ENCODE measurements at places on chromosomes 1 and 21. TPM values are rescaled to one million over a fixed set of nuclear protein-coding genes. Genes with fewer than 3 reads are reported as not detected.

DNA sequence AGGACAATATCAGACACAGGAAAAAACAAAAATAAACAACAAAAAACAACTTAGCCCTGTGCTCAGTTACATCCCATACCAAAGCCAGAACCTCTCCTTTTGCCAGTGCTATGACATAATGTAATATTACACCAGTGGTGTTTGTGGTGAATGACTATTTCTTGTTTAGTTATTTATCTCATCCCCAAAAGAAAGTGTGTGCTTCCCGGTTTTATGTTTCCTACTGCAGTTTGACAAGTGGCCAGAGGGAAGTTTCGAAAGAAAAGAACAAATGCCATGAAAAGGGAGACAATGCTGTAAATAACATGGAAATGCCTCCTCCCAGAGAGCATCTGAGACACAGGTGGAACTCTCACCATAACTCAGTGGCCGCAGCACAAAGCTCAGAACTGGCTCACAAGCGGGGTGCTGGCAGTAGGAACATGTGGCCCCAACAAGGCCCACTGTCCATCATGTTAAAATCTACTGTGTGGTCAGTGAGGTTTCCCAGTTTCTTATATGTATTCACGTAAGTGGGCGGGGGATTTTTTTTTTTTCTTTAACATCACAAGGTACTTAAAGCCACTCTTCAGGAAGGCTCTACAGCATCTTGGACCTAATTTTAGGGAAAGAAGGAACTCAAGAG, 158.2 kb downstream of the BARHL2 start:
- peak; percentile 45 for DNase-seq

DNA sequence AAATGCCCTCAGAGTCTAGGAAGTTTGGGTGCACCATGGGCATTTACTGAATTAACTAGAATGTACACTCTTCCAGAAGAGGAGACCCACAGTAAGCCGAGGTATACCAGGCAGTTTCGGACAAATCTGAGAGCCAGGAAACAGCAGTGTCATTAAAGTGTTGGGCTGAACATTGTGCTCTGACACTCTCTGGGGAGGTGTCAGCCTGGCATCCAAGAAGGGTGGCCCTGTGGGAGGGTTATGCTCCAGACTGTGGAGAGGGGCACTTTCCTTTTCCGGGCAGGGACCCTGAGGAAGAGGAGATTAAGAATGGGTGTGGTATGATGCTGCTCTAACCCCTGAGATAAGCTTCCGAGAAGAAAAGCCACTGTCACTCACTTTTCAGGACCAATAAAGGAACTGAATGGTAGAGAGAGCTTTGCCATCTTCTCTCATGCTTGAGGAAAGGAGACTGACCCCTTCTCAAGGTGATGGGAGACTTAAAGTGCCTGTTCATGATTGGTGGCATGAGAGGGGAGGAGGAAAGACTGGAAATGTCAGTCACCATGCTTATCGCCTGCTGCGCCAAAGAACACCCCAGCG, 98.2 kb downstream of the UCK2 start:
- DNase-seq: no peak

The HES2 gene
- total RNA-seq: not detected

The THAP3 gene
- total RNA-seq: 11.4 TPM

DNA sequence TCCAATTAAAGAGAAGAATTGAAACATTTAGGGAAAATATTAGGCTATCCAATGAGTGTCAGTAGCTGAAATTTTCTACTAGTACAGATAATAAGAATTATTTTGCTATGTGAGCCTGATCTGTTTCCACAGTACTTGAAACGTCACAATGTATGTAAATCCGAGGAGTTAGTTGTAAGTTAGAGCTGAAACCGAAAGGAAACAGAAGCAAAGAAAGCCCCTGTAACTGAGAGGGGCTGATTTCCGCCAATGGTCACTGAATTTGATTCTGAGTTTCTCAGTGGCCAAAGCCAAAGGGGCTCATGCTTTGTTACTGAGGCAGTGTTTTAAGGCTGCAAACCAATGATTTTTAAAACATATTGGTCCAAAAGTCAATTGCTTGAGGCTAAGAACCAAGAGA, 168.3 kb upstream of the DUSP10 start:
- no peak for DNase-seq

GRCh38 chr21:16663436-16663835, 849.4 kb upstream of the CXADR start:
- no peak for DNase-seq

The HSD3B2 gene
- total RNA-seq: not detected

DNA sequence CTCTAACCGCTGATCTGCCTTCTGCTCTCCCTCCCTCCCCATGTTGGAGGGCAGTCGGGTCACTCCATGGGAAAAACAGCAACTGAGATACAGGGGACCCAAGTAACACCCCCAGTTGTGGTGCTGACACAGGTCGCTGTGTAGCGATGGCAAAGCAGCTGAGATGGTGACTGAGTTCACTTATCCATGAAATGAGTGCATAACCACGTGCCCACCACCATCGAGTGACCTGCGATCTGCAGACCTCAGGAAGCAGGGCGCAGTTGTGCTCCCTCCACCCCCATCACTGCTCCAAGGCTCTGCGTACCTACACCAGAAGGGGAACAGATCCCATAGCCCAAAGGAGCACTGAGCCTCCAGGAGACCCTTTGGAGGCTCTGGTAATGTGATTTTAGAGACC, 31.1 kb downstream of the KCNN3 start:
- no peak for DNase-seq

DNA sequence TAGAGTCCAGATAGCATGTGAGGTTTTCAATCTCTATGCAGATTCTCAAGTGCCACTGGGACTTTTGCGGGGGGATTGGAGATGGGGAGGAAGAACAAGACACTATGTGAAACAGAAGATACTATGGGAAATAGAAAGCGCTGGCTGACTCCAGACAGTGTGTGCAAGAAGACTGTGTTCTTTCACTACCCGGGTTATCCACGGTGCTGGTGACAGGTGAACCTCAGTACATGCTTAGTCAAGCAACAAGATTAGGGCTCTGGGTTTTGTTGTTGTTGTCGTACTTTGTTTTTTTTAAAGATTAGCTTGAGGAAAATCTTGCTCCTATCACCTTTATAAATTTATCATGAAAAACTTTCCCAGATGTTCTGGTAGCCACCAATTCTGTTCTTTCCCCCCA, 56.4 kb downstream of the SUSD4 start:
- DNase-seq: no peak

DNA sequence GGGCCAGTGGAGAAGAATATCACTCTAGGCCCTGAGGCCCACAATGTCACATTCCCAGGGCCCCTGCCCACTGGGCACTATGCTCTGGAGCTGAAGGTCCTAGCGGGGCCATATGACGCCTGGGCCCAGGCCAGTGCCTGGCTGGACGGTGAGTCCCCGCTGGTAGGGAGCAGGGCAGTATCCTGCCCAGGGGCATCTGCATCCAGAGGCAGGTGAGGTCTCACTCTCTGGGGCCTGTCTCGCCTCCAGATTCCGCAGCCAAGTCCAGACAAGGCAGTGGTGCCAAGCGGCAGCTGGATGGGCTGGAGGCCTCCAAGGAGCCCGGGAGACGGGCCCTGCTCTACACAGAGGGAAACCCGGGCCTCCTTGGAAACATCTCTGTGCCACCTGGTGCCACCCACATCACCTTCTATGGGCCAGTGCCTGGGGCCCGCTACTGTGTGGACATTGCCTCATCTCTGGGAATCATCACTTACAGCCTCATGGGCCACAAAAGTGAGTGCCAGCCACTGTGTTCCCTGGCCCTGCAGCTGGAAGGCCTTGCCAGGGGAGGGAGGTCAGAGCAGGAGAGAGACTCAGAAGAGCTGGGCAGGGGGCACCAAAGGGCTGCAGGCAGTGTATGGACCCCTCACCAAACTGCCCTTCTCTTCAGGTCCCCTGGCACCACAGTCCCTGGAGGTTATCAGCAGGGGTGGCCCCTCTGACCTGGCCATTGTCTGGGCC, 11.1 kb upstream of the PTPN7 start:
- DNase-seq: no peak

DNA sequence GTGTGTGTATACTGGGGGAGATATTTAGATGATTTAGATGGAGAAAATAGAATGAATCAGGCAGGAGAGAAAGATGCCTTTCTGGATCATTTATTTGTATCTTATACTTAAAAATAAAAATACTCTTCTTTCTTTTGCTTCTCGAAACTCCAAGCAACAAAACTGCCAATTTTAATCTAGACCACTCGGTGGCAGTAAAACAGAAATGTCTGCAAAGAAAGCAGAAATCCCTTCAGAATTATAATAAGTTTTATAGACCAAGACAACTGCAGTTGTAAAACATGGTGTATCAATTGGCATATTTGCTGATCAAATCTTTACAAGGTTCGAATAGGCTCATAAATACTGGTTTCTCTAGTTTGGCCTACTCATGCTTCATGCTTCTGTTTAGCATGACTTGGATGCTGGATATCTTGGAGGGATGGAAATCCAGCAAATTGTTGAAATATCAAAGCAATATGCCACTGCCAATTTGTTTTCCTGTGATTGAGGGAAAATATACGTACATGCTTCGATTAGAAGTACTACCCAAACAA, 15.1 kb upstream of the C1orf87 start:
- DNase-seq: no peak

The TFF3 gene
- not detected for total RNA-seq

DNA sequence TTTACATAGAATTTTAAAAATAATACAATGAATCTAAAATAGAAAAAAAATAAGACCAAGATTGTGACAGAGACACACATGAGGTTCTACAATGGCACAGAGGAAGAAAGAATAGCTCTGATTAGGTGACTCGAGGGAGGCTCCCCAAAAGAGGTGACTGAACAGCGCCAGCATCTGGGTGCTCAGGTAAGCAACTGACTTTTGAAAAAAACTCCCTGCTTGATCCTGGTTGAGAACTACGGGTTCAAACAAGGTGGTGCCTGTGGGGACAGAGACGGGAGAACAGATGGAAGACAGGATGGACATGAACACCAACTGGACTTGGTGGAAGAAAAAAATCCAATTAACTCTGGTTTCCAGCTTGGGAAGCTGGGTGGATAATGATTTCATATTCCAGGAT, 22.5 kb downstream of the BATF3 start:
- DNase-seq: no peak

The SYT14 gene
- 3.1 TPM for total RNA-seq

The LORICRIN gene
- total RNA-seq: not detected

DNA sequence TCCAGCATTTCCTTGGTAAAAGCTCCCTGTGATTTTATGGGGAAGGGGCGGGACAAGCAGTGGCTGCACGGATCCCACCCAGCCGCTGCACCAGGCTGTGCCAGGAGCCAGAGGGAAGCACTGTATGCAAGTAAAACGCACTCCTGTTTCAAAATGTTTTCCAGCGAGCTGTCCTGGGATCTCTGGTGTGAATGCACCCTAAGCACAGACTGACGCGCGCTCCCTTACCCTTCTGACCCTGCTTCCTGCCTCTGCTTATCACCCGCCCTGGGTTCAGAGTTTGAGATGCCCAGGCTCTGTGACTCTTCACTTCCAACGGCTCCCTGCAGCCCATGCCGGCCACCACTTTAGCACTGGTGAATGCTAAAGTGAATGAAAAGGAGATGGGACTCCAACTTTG, 131.2 kb downstream of the RHOU start:
- DNase-seq: no peak

The TRIM67 gene
- not detected for total RNA-seq

The LCE2A gene
- total RNA-seq: not detected

Measured in H4 (cell line).